ENCODE measurements at places on chromosomes 1 and 21.
A peak's percentile ranks its signal among the peaks of the same experiment; 100 is the strongest.

GRCh38 chr1:39261712-39262221 lies 57.3 kb downstream of the MACF1 start:
- no peak for DNase-seq

GRCh38 chr1:24101796-24102586 lies 9.9 kb downstream of the MYOM3 start:
- no peak for DNase-seq

DNA sequence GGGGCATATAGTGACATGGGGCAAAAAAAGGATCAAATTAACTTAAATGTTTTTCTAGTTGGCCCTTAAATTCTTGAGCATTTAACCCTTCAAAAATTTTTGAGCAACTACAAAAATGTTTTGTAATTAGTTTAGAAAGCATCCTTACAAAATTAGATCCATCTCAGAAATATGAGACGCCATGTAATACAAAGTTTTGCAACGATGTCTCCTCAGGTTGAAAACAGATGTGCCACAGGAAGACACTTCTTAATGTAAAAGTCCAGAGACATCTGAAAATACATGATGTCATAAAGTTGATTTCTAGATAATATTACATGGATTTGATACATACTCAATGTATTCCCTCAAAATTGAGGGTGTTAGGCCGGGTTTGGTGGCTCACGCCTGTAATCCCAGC lies 37.5 kb downstream of the CD46 start:
- no peak for DNase-seq

DNA sequence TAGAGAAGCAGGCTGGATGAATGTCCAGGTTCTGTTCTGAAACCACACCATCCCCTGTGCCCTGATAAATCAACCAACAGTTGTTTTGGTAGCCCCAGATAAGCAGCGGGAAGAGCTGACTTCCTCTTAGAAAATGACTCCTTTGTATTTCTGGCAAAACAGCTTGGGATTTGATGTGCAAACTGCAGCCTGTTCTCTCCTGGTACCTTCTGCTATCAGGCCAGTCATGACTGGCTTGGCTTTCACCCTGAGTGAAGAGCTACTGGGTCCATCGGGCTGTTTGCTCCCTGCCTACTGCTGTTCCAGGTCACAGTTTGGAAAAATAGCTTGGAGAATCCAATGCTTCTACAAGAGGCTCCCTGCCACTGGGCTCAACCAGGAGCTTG lies 116.8 kb downstream of the DTL start:
- DNase-seq = no peak

DNA sequence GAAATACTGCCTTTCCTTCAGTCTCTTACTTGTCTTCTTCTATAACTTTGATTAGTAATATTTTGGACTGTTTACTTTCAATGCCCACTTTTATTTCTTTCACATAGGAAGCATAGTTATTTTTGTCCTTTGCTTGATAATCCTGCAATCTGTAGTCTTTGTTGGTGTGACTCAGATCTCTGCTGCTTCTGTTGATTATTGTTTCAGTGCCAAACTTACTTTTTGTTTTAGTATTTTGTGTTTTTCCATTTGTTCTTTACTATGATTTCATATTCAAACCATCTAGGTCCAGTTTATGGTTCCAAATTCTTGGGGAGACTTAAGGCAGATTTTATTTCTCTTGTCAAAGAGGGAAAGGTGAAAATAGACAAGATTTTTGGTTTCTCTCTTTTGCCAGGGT lies 399.9 kb downstream of the HLX start:
- no peak for DNase-seq

DNA sequence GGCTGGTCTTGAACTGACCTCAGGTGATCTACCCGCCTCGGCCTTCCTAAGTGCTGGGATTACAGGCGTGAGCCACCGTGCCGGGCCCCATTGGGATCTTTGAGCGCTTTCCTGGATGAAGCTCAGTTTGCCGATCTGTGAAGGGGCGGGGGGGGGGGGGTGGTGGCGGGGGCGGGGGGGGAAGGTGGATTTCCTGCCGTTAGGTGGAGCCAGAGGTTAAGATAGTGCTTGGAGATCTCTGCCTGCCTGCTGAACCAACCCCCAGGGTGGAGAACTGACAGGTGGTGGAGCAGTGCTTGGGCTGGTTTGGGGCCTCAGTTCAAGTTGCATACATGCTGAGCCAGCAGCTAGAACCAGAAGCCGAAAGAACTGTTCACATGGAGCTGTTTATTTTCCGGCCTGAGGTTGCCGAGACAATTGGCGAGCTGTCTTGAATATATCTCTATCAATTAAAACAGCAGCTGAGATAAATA lies 1.7 kb downstream of the TMCC2 start:
- DNase-seq = peak; percentile 58

DNA sequence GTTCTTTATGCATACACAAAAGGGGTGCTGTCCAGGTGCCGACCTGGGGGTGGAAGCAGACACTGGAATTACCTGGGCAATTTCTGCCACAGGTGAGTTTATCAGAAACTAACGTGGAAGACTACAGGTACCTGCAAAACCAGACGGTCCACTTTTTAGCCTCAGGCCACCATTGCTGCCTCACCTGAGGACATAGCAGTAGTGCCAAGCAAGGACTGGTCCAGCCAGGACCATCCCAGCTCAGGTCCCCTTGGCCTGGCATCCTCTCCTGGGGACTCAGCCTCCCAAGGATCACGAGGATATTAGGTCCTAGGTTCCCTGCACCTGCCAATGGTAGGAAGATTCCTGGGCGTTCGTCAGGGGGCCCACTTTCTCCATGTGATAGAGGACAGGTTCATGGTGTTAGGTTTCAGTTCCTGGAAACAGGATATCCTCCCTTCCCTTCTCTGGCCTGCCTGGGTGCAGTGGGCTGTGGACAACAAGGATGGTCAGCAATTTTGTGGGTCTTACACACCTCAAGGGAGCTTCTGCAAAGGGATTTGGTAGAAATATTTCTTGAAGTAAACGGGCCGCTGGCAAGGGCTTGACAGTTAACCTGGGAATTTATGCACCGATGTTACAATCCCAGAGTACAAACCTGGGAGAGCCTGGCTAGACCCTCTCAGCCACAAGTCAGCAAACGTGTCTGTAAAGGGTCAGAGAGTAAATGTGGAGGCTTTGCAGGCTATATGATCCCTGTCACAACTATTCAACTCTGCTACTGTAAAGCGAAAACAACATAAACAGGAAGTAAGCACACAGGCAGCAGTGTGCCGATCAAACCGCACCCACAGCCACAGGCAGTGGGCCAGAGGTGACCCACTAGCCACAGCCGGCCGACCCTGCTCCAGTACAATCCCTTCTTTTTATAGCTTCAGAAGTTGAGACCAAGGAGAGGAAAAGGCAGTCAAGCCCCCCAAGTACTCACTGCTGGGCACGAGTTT lies 71.4 kb upstream of the RAB4A start:
- DNase-seq = no peak

DNA sequence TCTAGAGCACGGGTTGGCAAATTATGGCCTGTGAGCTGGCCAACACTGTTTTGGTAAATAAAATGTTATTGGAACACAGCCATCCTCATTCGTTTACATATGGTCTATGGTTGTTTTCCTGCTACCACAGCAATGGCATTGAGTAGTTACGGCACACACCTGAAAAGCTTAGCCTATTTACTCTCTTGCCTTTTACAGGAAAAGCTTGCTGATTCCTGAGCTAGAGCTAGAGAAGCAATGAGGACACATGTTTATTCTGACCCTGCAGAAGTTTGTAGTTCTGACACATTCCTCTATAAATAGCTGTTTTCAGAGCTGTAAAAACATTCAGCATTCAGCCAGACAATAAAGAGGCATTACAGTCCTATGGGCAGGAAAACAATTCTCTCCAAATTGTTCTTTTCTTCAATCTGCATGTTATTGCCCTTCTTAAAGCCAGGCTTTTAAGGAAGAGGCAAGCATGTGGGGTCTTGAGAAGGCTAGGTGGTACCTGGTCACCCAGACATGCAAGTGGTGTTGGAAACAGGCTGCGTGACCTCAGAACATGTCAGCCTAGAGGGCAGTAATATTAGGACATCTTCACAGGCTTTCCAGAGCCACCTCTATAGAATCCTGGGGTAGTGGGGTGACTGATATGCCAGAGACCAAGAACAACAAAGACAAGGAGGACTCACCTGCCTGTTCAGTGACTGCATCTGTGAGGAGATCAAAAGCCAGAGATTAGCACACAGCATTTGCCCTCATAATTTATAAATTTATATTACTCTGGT lies 1.6 kb downstream of the FCRL2 start:
- no peak for DNase-seq

DNA sequence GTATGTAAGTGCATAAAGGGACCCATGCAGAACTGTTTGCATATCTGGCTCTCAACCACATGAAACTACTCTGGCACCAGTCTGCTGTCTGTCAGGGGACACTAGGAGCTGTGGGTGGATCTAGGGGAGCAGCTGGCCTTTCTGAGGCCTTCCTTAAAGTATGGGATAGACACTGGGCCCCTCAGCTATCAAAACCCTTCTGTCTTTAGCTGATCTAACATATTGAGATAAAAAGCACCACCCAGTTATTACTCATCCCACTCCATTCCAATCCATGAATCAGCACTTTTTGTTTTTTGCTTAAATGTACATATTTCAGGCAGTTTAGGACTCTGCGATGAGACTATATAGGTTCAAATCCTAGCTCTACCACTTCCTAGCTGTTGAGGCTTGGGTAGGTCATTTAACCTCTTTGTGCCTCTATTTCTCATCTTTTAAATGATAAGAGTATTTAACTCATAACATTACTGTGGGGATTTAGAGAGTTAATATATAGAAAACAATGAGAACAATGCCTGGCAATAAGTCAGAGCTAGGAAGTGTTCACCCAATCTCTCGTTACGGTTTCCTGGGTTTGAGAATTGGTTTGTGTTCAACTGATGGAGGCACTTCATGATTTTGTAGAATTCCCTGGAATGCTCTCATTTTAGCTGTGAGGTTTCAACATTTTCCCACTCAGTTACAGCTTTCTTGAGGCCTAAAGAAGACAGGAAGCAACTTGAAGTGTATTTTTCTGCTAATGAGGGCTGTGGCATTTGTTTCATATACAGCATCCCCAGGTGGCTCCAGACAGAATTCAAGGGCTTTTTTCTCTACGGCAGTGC lies 68.9 kb downstream of the LRIG2 start:
- peak; percentile 24 for DNase-seq

GRCh38 chr1:174726880-174727585 lies 272.7 kb upstream of the CACYBP start:
- no peak for DNase-seq

- no peak for DNase-seq
These were observed 413 bp upstream of the C1orf232 start for GRCh38 chr1:26169198-26169554.

GRCh38 chr1:1304331-1305299 lies 3.1 kb downstream of the ACAP3 start:
- DNase-seq = no peak

- DNase-seq = no peak
These were observed 5.2 kb upstream of the DMRTB1 start for GRCh38 chr1:53454019-53454418.

GRCh38 chr1:13706046-13706445 lies 6.1 kb downstream of the PRDM2 start:
- DNase-seq = no peak

DNA sequence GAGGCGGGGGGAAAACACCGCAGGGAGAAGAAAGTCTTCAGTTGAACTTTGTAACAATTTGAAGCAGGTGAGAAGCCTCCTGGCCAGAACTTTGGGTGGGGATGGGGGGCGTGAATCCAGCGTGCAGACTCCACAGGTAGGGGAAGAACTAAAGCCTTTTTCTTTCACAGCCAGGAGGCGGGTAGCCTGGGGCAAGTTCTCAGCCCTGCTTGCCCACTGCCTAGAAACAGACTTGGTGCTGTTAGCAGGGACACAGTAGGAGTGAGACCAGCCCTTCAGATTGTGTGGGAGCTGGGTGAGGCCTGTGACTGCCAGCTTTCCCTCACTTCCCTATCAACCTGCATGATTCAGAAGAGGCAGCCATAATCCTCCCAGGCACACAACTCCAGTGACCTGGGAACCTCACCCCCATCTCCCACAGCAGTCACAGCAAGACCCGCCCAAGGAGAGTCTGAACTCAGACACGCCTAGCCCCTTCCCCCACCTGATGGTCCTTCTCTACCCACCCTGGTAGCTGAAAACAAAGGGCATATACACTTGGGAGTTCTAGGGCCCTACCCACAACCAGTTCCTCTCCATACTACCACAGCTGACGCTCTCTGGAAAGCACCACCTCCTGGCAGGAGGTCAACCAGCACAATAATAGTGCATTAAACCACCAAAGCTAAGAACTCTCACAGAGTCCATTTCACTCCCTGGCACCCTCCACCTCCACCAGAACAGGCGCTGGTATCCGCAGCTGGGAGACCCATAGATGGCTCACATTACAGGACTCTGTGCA lies 83.5 kb upstream of the CDC42BPA start:
- DNase-seq = no peak

DNA sequence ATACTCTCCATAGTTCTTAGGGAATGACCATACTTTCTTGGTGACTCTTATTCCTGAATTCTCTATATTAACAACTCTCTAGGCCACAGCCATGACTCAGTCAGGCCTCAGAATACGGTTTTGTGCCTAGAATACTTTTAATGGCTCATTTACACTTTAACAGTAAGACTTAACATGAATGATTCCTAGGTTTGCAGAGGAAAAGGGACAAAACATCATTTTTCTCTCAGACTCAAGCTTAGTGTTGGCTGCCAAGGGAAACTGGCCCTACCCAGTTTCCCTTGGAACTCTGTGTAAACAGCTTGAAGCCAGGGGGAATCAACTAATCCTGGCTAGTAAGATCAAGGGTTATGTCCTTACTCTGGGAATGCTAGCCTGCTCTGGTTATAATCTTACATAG lies 164.9 kb upstream of the PKN2 start:
- no peak for DNase-seq

DNA sequence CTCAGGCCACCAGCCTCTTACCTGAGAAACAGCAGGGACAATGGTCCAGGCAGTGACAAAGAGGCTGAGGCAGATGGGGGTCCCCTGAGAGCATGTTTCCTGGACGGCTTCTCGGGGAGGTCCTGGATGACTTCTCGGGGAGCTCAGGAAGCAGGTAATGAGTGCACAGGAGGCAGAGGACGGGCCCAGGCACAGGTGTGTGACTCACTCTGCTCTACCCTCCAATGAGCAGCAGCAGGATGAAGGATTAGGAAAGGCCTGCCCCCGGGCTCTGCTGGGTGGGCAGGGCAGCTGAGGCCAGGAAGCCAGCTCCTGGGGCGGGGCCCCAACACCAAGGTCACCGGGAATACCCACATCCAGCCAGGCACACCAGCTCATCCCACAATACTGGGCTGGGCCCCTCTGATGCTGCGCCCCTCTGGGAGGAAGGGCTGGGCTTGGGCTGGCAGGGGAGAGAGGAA lies 17.2 kb upstream of the PTAFR start:
- DNase-seq = no peak

DNA sequence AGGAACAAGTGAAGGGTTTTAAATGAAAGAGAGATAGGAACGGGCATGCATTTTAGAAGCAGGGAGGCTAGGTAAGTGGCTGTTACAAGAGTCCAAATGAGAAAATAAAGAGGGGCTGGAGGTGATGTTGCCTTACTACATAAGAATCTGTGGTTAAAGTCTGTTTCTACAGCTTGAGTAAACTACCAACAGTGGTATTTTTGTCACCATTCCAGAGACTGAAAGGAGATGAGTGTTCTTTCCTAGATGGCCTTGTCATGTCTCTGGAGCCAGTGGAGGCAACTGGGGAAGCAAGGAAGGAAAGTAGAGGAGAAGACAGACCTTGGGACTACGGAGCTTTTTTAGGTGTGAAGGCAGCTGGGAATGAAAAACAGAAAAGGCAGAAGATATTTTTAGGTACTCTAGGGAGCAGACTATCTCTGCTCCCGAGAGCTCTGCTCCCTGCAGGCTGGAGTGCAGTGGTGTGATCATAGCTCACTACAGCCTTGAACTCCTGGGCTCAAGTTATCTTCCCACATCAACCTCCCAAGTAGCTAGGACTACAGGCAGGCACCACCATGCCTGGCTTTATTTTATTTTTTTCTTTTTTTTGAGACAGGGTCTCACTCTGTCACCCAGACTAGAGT lies 12.2 kb downstream of the HDAC1 start:
- no peak for DNase-seq
